AG04450 (cell line): ENCODE measurements at places on chromosomes 2 and 18.

DNA sequence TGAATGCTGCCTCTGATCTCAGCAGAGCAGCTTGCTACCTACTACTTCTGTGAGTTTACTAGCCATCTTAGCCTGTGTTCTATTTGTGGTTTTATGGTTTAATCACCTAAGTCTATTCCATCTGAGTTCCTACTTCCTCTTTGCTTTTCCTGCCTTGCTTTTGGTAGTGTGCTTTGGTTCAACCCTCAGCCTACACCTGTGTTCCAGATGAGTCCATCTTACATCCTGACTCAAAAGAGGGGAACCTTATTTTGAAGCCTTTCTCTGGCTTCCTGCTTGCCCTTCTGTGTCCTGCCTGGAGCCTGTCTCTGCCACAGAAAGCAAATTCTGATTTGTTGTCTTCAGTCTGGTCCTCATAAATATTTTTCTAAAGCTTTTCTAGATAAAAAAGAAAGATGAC, 530.3 kb upstream of the MEX3C start:
- no peak for DNase-seq

- DNase-seq, result no peak
Observed at GRCh38 chr2:142892715-142893114, 15.3 kb downstream of the KYNU start.

DNA sequence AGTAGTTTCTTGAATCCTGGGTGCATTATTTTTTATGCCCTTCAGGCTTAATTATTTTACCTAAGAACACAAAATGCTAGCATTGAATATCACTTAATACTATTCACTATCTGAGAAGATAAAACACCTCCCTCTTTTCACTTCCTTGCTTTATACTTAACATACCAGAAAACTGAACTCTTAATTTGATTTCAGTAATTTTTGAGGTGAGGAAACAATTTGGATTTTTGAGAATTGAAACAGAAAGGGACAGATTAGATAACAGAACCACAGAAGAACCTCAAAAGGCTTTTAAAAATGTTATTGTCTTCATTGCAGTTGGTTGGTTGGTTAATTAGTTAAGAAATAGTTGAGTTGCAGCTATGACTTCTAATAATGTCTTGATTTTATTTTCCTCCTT, 69.5 kb downstream of the GPD2 start:
- DNase-seq, result no peak

DNA sequence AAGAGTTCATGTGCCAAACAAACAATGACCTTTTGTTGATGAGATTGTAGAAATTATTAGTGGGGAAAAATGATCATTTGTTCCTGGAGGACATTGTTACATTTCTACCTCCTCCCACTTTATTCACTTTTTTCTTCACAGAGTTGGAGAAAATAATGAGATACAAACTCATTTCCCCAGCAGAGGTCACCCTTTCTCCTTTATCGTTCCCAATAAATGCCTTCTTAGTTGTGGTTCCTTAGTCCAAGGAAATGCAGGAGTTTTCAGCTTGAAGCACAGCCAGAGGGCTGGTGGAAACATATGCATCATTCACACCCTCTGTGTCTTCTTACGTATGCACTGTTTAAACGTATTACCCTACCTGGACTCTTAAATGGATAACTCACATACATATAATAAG, 108.8 kb downstream of the SLC4A3 start:
- peak; percentile 48 for DNase-seq

DNA sequence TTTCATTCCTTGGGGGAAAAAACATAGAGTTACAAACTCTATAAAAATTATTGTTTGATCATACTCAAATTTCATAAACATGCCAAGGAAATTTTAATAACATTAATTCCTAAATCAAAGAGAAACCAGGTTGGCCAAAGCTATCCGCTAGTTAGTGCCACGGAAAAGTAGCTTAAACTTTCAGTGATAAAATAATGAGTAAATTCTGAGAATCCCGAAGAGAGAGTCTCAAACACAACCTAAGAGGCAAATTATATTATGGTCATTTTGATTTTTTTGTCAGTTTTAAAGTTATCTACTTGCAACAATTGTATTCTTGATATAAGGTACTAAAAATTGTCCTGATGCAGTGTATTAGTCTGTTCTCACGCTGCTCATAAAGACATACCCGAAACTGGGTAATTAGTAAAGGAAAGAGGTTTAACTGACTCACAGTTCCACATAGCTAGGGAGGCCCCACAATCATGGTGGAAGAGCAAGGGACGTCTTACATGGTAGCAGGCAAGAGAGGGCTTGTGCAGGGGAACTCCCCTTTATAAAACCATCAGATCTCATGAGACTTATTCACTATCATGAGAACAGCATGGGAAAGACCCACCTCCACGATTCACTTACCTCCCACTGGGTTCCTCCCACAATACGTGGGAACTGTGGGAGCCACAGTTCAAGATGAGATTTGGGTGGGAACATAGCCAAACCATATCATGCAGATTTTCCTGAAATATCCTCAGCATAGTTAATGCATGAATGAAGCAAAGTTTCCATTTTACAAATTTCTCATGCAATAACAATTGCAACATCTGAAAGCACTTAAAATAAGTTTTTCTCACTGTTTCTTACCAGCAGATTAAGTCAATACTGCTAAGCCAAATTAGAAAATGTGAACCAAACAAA, 205.9 kb upstream of the STK17B start:
- DNase-seq, result no peak

DNA sequence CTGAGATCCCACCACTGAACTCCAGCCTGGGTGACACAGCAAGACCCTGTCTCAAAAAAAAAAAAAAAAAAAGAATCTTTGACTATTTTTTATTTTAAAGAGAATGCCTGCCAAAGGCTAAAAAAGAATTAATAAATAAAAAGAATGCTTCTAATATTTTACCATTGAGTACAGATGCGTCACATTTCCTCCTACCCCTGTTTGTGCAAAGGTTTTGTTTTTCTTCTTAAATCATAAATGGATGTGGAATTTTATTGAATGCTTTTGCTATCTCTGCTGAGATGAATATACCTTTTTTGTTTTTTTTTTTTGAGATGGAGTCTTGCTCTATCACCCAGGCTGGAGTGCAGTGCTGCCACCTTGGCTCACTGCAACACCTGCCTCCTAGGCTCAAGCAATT, 22.8 kb downstream of the CYBRD1 start:
- DNase-seq, result no peak

GRCh38 chr18:36386150-36386920, 88.8 kb downstream of the FHOD3 start:
- no peak for DNase-seq

- no peak for DNase-seq
Observed at GRCh38 chr2:31660812-31661335, 80.1 kb upstream of the SRD5A2 start.

- DNase-seq, result no peak
Observed at GRCh38 chr2:238731961-238732360, 115.9 kb upstream of the TWIST2 start.

GRCh38 chr18:62790871-62791772, 75.8 kb downstream of the PHLPP1 start:
- no peak for DNase-seq

GRCh38 chr2:64442801-64443429, 11.0 kb upstream of the LGALSL start:
- no peak for DNase-seq

DNA sequence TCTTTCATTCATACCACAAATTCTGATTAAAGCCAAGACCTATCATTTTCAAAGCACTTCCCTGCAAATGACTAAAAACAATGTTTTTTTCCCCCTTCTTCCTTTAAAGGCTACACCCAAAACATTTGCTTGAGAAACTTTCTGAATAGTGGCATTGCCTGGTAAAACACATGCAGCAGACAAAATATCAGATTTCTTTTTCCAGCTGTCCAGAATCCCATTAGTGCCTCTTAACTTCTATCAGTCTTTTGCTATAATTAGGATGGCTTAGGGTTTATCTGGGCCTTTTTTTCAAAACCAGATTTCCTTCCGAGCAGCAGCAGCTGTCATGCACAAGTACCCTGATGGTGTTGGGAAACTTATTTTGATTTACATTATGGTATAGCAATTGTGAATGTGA, 50.6 kb downstream of the ALPK2 start:
- no peak for DNase-seq

- no peak for DNase-seq
Observed at GRCh38 chr2:144943986-144944385, 424.1 kb upstream of the ZEB2 start.

DNA sequence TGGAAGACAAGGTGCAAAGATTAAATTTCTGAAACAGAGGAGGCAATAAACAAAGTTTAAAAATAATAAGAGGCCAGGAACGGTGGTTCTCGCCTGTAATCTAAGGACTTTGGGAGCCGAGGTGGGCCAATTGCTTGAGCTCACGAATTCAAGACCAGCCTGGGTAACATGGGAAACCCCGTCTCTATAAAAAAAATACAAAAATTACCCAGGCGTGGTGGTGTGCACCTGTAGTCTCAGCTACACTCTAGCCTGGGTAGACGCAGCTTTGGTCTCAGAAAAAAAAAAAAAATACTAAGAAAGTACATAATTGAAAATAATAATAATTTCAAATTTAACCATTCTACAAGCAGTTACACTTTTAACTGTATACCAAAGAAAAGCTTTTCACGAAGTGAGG, 744.6 kb upstream of the POU3F3 start:
- no peak for DNase-seq

DNA sequence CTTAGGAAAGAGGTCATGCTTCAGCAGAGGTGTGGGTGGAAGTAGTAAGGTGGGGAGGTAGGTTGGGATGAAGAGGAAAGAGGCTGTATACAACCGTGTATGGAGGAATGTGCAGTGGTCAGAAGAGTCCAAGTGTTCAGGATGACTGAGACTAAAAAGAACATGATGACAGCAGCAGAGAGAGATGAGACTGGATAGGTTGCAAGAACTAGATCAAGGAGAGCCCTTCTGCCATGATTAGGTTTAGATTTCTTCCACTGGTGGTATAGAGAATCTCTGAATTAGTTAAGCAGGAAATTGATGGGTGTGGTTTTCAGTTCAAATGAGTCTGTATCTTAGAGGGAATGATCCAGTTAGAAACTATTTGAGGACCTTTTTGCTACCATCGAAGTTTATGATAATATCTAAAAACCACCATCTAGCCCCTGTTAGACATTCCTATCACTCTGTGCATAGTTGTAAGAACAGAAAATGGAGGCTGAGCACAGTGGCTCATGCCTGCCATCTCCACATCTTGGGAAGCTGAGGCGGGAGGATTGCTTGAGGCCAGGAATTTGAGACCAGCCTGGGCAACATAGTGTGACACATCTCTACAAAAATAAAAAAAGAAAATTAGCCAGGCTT, 221.0 kb downstream of the LTBP1 start:
- no peak for DNase-seq

DNA sequence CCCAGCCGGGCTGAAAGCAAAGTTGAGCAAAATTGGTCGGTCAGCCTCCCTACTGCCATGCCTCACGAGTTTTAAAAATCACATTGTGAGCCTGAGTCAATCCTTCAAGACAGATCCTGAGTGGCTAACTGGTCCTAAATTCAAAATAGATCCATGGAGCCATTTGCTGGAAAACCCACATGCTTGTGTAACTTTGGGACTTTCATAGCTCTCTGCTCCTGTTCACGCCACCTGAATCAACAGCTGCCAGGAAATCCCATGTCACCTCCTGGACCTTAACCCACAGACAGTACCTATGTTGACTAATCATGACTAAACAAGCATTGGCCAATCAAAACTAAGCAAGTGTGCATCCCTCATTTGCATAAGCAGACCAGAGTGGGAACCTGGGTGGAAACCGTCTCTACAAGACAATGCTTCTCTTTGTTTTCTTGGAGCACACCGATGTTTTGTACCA, 42.8 kb upstream of the LDLRAD4 start:
- DNase-seq, result no peak

GRCh38 chr18:25097057-25097456, 254.9 kb downstream of the ZNF521 start:
- DNase-seq, result peak; percentile 20

- DNase-seq, result peak; percentile 85
Observed at GRCh38 chr2:219452361-219453317, 18.0 kb downstream of the SPEG start.

- no peak for DNase-seq
Observed at GRCh38 chr18:9642799-9643462, 28.6 kb upstream of the PPP4R1 start.

- peak; percentile 20 for DNase-seq
Observed at GRCh38 chr18:79393635-79394533, 1.8 kb upstream of the NFATC1 start.

- DNase-seq, result no peak
Observed at GRCh38 chr2:136389809-136390208, 271.9 kb upstream of the CXCR4 start.

- DNase-seq, result no peak
Observed at GRCh38 chr2:60992985-60993392, 24.5 kb upstream of the PEX13 start.

- DNase-seq, result peak; percentile 43
Observed at GRCh38 chr18:58186258-58186948, 142.4 kb downstream of the NEDD4L start.

- no peak for DNase-seq
Observed at GRCh38 chr2:106104332-106105062, 89.6 kb downstream of the UXS1 start.

DNA sequence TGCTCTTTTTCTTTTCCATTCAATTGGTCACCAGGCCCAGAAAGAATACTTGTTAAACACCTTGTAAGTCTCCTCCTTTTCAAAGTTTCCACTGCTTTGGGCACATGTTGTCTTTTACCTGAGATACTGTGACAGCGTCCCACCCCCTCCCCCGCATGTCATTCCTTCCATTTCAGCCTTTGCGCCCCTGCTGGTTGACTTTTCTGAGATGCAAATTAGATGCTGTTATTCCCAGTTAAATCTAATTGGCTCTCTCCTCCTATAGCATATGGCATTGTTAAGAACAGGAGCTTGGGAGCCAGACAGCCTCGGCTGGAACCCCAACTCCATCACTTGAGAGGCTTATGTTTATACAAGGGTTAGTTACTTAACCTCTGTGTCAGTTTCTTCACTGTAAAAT, 80.3 kb upstream of the GAREM1 start:
- DNase-seq, result no peak

DNA sequence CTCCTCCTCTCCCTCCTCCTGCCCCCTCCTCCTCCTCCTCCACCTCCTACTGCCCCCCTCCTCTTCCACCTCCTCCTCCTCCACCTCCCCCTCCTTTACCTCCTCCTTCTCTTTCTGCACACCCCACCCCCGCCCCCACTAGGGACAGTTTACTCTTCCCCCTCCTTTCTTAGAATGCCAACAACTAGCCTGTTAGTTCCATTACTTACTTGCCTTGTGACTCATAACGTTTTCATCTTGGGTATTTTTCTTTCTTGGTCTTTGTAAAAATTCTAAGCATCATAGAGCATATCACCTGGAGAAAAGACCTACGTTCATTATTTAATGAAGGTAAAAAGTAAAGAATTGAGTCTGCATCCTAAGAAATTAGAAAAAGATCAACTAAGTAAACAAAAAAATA, 165.3 kb downstream of the NEDD4L start:
- DNase-seq, result no peak
